ENCODE measurements at places on chromosomes 16 and 17.

DNA sequence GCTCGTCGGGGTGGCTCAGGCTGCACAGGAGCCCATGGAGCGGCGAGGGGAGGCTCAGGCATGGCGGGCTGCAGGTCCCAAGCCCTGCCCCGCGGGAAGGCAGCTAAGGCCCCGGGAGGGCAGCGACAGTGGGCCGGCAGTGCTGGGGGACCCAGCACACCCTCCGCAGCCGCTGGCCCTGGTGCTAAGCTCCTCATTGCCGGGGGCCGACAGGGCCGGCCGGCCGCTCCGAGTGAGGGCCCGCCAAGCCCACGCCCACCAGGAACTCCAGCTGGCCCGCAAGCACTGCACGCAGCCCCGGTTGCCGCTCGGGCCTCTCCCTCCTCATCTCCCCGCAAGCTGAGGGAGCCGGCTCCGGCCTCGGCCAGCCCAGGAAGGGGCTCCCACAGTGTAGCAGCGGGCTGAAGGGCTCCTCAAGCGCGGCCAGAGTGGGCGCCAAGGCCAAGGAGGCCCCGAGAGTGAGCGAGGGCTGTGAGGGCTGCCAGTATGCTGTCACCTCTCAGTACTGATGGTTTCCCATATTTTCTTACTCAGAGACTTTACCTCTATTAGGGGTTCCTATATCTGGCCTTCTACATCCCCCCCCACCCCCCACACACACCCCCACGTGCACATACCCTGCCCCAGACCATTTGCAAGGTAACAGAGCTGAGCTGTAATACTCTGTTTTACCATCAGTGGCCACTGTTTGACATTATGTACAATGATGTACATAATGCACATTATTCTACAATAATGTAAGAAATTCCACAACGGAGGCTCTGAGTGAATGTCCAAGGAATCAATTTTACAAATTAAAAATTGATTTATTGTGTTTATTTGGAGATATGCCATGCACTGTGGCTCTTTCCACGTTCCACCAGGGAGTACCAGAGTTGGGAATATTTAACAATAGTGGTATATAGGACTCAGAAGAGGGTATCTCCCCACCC lies 3.7 kb upstream of the VAT1L start:
- DNase-seq: no peak

- DNase-seq: no peak
Measured at GRCh38 chr17:13921841-13922776, 147.2 kb upstream of the COX10 start.

DNA sequence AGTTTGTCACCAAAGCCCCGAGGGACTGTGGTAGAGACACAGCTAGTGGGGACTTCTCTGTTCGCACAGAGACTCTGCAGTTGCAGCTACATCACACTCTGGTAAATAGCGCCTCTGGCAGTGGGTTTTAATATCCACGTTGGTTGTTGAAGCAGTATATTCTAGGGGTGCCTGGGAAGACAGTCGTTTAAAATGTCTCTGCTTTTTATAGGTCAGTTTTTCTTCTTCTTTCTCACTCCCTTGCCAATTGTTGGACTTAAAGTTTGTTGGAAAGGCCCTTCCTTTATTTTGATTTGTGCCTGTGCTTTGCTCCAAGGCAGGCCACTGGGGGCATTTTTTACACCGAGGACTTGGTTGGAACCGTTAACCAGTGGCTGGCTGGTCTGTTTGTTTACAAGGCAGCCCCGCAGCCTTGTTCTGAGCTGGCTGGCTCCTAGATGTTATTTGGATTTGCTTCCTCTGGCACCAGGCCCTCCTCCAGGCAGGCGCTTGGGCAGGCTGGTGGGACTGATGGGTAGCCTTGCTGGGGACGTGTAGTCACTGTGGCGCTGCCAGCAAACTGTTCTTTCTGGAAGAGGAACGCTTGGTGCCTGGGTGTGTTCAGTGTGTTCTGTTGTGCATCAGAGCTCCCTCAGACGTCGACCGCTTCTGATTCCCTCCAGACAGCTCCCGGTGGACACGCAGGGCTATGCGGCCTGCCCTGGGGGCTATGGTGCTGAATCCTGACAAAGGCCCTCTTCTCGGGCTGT lies 218.2 kb upstream of the CHMP6 start:
- no peak for DNase-seq

- DNase-seq: no peak
Measured at GRCh38 chr16:1169285-1170075, 16.6 kb downstream of the CACNA1H start.

GRCh38 chr17:42695500-42695899 lies 13.2 kb downstream of the CNTNAP1 start:
- no peak for DNase-seq

DNA sequence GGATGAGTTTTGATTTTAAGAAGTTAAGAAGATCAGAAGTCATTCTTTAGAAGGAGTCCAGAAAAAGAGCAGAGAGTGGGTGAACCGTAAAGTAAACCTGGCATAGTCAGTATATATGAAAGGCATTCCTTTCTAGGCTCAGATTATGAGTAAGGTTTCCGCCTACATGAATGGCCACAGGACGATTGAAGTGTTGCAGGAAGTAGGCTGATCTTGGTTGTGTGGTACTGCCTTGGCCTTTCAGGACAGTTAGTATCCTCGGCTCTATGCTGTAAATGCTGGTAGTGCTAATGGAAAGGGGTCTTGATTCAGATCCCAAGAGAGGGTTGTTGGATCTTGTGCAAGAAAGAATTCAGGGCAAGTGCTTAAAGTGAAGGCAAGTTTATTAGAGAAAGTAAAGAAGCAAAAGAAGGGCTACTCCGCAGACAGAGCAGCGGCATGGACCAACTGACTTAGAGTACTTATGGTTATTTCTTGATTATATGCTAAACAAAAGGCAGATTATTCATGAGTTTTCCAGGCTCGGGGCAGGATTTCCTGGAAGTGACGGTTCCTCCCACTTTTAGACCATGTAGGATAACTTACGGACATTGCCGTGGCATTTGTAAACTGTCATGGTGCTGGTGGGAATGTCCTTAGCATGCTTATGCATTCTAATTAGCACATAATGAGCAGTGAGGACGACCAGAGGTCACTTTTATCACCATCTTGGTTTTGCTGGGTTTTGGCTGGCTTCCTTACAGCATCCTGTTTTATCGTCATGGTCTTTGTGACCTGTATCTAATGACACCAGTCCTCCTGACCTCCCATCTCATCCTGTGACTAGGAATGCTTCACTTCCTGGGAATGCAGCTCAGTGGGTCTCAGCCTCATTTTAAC lies 164.8 kb downstream of the SNX29 start:
- DNase-seq: no peak

DNA sequence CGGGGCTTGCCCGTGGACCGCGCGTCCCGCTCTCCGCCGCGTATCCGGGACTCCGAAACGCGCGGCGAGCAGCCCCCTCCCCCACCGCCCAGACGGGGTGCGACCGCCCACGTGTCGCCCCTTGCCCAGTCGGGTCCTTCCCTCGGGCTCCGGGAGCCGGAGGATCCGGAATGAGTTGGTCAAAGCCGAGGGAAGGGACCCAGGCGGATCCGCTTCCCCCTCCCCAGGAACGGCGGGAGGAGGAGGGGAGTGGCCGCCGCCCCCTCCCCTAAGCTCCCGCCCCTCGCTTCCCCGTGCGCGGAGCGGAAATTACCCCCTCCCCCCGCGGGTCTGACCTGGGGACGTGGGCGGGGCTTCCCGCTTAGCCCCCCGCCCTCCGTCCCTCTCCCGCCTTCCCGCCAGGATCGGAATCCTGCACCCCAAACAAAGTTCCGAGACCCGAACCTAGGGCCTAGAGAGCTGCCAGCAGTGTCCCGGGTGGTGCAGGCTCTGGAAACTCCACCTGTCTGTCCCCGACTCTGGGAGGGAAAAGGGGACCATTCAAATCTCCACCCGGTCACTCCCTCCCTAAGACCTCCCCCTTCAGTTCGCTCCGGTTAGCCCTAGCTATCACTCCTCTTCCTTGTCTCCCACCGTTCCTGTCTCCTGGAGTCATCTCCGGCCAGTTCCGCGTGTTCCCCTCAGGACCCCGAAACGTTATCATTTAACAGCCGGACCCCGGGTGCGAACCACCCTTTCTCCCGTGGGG lies 1.0 kb upstream of the IGF2BP1 start:
- no peak for DNase-seq

- DNase-seq: no peak
Measured at GRCh38 chr16:56341656-56342399, 83.5 kb downstream of the AMFR start.

DNA sequence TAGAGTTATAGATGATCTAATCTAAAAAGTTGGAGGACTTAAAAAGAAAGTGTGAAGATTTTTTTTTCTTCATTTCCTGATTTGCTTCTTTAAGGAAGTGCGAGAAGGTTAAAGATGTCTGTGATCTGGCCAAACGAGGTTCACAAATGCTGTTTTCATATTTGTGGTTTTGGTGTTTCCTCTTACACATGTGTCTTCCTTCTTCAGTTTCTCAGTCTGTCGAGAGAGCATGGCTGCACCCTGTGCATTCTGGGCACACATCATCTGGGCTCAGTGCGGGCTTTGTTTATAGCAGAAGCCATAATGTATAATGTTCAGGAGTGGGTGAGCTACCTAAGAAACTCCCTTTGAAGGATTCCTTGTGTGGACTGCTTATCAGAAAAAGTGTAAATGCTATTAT lies 260.4 kb upstream of the TBX2 start:
- DNase-seq: no peak

DNA sequence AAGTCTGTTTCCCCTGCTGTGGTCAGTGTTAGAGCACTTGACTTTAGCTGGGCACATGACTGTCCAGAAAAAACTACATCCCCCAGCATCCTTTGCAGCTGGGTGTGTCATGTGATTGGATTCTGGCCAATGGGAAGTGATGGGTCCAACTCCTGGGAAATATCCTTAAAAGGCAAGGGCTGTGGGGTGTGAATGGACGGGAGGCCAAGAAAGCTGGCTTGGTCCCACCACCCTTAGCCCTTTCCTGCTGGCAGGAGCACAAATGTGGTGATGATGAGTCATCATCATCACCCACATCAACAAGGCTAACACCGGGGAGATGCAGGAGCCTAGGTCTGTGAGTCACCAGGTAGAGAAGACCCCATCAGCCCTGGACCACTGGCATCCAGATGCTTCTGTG lies 341.7 kb downstream of the C16orf95 start:
- no peak for DNase-seq

GRCh38 chr17:50214976-50215760 lies 13.7 kb upstream of the COL1A1 start:
- DNase-seq: no peak

- no peak for DNase-seq
Measured at GRCh38 chr17:43584666-43585102, 38.5 kb upstream of the ETV4 start.

DNA sequence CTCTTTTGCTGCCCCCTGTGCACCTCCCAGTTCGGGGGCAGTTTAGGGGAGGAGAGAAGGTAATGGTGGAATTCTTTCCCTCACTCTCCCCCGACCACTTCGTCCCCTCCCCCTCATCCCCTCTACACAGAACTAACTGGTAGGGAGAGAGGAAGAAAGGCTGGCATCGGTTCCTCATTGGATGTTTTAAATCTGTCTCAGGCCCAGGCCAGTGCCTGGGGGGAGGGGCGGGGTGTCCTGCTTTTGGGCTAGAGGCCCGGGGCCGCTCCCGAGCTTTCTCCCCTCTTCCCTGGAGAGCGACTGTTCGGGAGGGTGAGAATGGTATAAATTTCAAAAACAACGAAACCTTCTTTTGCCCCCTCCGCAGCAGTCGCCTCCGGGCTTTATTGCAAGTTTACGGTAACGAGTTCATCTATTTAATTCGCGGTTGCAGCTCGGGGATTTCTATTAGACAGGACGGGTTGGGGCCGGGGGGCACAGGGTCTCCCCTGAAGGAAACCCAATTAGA lies at the start of gene PRAC2:
Gene PRAC2, plus strand, starts transcription at position 271 of the 508 bp plus-strand sequence. CDS start 1,226 bp downstream, outside the sequence.
- DNase-seq: no peak

- no peak for DNase-seq
Measured at GRCh38 chr17:78000341-78000740, 41.8 kb downstream of the TNRC6C start.

DNA sequence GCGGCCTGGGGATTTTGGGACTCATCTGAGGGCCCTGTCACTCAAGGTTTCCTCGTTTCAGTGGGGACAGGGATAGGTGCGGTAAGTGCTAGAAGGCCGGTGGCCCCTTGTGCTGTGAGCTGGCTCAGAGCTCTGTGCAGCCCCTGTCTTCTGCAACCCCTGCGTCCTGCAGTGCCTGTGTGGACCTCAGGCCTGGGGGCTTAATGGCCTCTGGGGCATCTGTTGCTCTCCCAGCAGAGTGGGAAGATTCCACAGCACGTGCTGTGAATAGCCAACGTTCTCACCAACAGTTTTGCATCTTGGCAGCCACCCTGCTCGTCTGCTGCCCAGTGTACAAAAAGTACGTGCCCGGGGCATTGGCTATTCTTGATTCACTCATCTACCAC lies 4.9 kb downstream of the FOXC2 start:
- no peak for DNase-seq

GRCh38 chr16:69093974-69094373 lies 11.5 kb upstream of the HAS3 start:
- no peak for DNase-seq

GRCh38 chr16:3283543-3284447 lies 504 bp downstream of the ZNF263 start:
- no peak for DNase-seq

- DNase-seq: no peak
Measured at GRCh38 chr16:11700264-11701029, 32.2 kb downstream of the SNN start.

DNA sequence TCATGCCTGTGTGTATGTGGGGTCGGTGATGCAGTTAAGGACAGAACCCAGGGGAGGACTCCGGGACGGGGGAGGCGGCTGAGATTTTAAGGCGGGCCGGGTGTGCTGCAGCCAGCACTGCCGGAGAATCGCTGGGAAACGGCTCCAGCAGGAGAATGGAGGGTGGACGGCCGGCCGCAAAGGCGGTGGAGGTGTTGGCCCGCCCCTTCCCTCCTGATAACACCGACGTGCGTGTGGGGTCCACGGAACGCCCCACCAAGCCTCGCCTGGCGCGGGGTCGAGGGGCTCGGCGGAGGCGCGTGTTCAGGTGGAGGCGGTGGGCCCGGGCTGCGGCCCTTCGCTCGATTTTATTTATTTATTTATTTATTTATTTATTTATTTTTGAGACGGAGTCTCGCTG lies 633 bp downstream of the ZNF843 start:
- DNase-seq: no peak
